ENCODE measurements at places on chromosomes 11 and 22.

- no peak overlapping the region for H3K4me3 ChIP-seq
- no peaks in the 10 kb centered on the region for H3K4me1 ChIP-seq
- no peaks in the 10 kb centered on the region for H3K36me3 ChIP-seq
- no peak for DNase-seq
- no peak overlapping the region for H3K27ac ChIP-seq
These were observed 147.5 kb downstream of the LARGE1 start for GRCh38 chr22:33772745-33773144.

DNA sequence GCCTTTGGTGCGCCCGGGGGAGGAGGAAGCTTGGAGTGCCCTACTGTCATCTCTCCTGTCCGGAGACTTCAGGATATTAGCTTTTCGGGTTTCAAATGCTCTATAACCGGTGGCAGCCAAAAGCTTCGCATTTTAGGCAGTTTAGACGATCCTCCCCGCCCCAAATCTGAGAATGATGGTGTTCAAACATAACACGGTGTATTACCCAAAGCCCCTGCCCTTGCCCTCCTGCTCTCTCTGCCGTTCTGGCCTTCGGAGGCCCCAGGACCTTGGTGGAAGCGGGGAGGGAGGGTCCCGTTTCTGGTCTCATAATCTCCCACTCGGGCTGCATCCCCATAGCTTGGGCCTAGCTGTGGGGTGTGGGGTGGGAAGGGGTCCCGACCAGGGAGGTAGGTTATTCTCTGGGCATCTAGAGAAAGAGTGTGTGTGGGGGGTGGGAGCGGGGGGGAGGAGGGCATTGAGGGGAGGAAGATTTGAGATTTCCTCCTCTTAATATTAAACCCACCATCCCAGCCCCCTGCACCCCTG is 2.3 kb downstream of the PKNOX2 start:
- H3K27ac ChIP-seq = no peak overlapping the region
- no peak overlapping the region for H3K4me3 ChIP-seq
- H3K27me3 ChIP-seq = peaks cover 70% of the 10 kb centered on the region

- no peak overlapping the region for H3K4me3 ChIP-seq
- DNase-seq = no peak
- no peaks in the 10 kb centered on the region for H3K4me1 ChIP-seq
- H3K27me3 ChIP-seq = no peaks in the 10 kb centered on the region
These were observed 37.2 kb downstream of the FAR1 start for GRCh38 chr11:13705710-13706109.

DNA sequence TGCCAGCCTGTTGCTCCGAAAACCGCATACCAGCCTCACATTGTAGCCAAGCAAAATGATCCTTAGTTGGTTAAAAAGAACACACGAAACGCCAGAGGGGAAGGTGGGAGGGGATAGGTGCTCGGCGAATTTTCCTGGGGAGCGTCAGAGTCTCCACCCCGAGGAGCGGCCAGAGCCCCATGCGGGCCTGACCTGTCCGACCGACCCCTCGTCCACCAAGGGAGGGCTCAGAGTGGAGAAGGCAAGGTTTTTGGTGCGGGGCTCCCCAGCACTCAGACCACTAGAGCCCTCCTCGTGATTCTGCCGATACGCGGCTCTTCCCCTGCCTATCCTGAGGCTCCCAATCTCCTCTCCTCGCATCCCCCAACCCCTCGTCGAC is 39.6 kb downstream of the DIXDC1 start:
- no peak for DNase-seq
- peaks cover 2% of the 10 kb centered on the region for H3K36me3 ChIP-seq
- no peak overlapping the region for H3K27ac ChIP-seq
- H3K27me3 ChIP-seq = peaks cover 23% of the 10 kb centered on the region
- H3K4me3 ChIP-seq = peak overlapping the region; percentile 62
